ENCODE measurements at places on chromosomes 3 and 15. TPM values are rescaled to one million over a fixed set of nuclear protein-coding genes. Genes with fewer than 3 reads are reported as not detected.
A peak's percentile ranks its signal among the peaks of the same experiment; 100 is the strongest.

GRCh38 chr15:42650208-42651066 lies 75.0 kb downstream of the STARD9 start:
- H3K36me3 ChIP-seq, result peaks cover 2% of the 10 kb centered on the region
- no peaks in the 10 kb centered on the region for H3K4me1 ChIP-seq
- H3K4me3 ChIP-seq, result no peak overlapping the region
- no peak overlapping the region for H3K27ac ChIP-seq

DNA sequence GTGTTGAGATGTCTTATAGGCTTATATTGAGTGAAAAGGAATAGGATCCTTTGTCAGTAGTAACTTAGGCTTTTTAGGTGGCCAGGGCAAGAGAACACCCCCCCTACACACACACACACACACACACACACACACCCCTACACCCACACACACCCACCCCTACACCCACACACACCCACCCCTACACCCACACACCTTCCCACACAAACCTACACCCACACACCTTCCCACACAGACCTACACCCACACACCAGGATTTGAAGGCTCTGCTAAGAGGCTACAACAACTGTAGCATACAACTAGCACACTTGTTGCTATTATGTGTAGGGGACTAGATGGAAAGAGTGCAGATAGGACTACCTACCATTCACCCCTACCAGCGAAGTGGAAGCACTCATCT lies 172.6 kb downstream of the PGPEP1L start:
- H3K4me3 ChIP-seq, result no peak overlapping the region
- H3K36me3 ChIP-seq, result peaks cover 34% of the 10 kb centered on the region
- no peak for DNase-seq
- no peaks in the 10 kb centered on the region for H3K27me3 ChIP-seq
- H3K27ac ChIP-seq, result no peak overlapping the region
- peaks cover 24% of the 10 kb centered on the region for H3K4me1 ChIP-seq

Gene CACNA2D3
- 2.5 TPM for total RNA-seq

Gene RAP2B
- total RNA-seq, result 33.1 TPM

DNA sequence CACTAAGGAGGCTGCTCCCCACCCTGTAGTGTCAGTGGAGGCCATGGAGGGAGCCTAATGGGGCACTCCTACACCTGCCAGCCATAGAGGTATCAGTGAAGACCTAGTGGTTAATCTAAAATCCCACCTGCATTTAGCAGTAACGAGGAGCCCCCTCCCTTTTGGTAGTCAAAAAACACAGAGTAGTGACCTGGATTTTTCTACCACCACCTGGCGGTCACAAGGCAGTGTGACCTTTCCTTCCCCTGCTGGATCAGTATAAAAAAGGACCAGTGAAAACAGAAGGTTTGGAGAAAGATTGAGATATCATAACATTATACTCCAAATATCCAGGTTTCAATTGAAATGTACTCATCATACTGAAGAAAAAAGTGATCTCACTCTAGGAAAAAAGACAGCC lies 241.2 kb downstream of the PYDC2 start:
- no peak overlapping the region for H3K4me3 ChIP-seq
- H3K36me3 ChIP-seq, result no peaks in the 10 kb centered on the region
- no peaks in the 10 kb centered on the region for H3K27me3 ChIP-seq
- H3K4me1 ChIP-seq, result no peaks in the 10 kb centered on the region

Gene ATP2B2
- total RNA-seq, result 0.76 TPM

DNA sequence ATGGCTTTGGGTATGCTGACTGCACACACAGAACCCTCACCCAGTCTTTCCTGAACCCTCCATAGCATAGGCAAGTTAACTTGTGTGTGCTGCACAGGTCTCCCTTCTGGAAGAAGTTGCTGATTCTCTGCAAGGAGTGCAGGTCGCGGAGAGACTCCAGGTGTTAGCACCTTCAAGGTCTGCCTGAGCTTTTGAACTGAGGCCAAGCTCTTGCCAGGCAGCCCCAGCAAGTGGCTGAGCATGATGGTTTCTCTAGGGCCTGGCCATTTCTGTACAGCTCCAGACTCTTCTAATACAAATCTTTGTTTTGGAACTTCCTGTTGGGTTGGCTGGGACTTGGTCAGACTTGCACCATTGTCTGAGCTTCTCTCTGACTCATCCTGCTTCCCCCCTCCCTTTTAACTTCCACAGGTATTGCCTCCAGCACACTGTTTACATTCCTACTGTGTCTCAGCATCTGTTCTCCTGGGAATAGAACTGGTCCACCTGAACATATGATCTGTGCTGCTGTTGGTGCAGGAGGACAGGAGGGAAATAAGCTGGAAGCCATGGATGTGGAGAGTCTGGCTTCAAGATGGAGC lies 53.3 kb downstream of the KY start:
- no peak for DNase-seq
- peaks cover 22% of the 10 kb centered on the region for H3K27me3 ChIP-seq
- no peaks in the 10 kb centered on the region for H3K36me3 ChIP-seq
- H3K4me3 ChIP-seq, result no peak overlapping the region
- no peak overlapping the region for H3K27ac ChIP-seq
- peaks cover 14% of the 10 kb centered on the region for H3K4me1 ChIP-seq

DNA sequence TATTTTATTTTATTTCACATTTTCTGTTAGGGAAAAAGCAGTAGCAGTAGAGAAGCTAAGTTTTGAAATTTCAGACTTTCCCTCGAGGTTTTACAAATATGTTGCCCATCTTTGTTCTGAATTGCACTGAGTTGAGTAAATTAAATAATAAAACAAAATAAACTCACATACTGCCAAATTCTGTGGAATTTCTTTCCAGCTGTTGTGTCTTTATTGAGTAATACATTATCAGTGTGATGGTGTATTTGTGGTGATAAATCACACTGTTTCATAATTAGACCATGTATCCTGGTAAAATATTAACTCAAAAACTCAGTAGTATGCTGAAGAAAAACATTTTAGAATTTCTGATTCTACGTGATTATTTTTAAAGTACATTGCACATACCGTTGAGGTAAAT lies 592.1 kb downstream of the SI start:
- H3K36me3 ChIP-seq, result no peaks in the 10 kb centered on the region
- no peaks in the 10 kb centered on the region for H3K27me3 ChIP-seq
- no peak overlapping the region for H3K4me3 ChIP-seq
- H3K27ac ChIP-seq, result no peak overlapping the region
- no peak for DNase-seq

DNA sequence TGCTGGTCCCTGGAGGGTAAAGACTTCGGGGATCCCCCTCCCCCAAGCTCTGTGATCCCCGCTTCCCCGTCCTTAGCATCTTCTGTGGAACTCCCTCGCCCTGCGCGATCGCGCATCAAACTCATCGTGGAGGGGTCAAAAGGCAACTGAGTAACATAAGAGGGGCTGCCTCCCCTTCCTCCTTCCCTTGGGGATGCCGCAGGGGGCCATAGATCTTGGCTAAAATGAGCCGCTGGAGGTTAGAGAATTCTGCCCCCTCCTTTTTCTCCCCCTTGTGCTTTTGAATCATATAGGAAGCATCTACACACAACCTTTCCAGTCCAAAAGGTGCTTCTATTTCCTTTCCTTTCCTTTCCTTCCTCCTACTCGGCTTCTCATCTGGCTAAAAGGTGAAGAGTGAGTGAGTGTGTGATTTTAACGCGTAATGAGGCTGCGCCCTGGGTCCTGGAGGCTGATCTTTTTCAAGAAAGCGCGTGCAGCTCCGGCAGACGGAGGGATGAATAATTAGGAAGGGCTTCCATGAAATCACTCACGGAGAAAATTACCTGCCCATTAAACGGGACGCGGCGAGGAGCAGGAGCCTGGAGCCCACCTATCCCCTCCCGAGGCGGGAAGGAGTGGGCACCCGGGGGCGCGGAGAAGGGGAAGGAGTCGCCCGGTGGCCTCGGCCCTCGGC lies 831 bp upstream of the ROBO2 start:
- H3K4me1 ChIP-seq, result peaks cover 10% of the 10 kb centered on the region
- peak; percentile 67 for DNase-seq
- H3K36me3 ChIP-seq, result no peaks in the 10 kb centered on the region
- H3K27me3 ChIP-seq, result peaks cover 38% of the 10 kb centered on the region
- H3K4me3 ChIP-seq, result peak overlapping the region; percentile 91

Measured in type B pancreatic cell (in vitro differentiated cells).